ENCODE measurements at places on chromosomes 11 and 22. TPM values are rescaled to one million over a fixed set of nuclear protein-coding genes. Genes with fewer than 3 reads are reported as not detected.

Gene HTR3B
- not detected for total RNA-seq

Gene SIK3
- 19.1 TPM for total RNA-seq

Gene PGA5
- not detected for total RNA-seq

Gene HORMAD2
- not detected for total RNA-seq

Gene CCDC87
- not detected for total RNA-seq

Gene ANKRD13D
- 22.5 TPM for total RNA-seq

Gene SPON1
- total RNA-seq: 52.2 TPM

Gene ZNRD2
- total RNA-seq: 20.9 TPM

Gene YPEL1
- total RNA-seq: 0.81 TPM

Gene DKK3
- 77.9 TPM for total RNA-seq

Gene KCTD14
- 2.5 TPM for total RNA-seq

Gene OR8D1
- not detected for total RNA-seq

Gene GALNT18
- 1.3 TPM for total RNA-seq

Gene HBG2
- total RNA-seq: not detected

Gene GLB1L3
- not detected for total RNA-seq

Gene RAB38
- 3.1 TPM for total RNA-seq

Gene LRRN4CL
- 1.5 TPM for total RNA-seq

Gene OR51B4
- not detected for total RNA-seq

Gene SLC37A2
- 0.18 TPM for total RNA-seq

Gene SCGB1C1
- total RNA-seq: not detected

Gene OR52A1
- total RNA-seq: not detected

Gene GVQW3
- total RNA-seq: under 0.01 TPM

Gene LDHAL6A
- total RNA-seq: not detected

Gene OR8B12
- not detected for total RNA-seq

Gene SLC17A6
- total RNA-seq: not detected

Gene IL17REL
- total RNA-seq: not detected

Gene PHOX2A
- total RNA-seq: not detected

Gene MDK
- 14.7 TPM for total RNA-seq

Gene CAPN1
- total RNA-seq: 134 TPM

Gene CAPN5
- 19.0 TPM for total RNA-seq

Gene DAGLA
- total RNA-seq: 1.3 TPM

Gene SUSD2
- 25.3 TPM for total RNA-seq

Gene SF3B2
- total RNA-seq: 107 TPM

Gene DDX25
- not detected for total RNA-seq

Gene OR8G5
- not detected for total RNA-seq

Gene MMP27
- total RNA-seq: not detected

Gene VSIG2
- not detected for total RNA-seq

Gene MISFA
- not detected for total RNA-seq

Gene F2
- total RNA-seq: not detected

Gene CCDC73
- not detected for total RNA-seq

Gene SCGB1A1
- total RNA-seq: not detected

Gene OOSP3
- not detected for total RNA-seq

Gene RASL10A
- total RNA-seq: not detected

Gene VWCE
- 8.9 TPM for total RNA-seq

Gene MB
- not detected for total RNA-seq

Gene GRM5
- not detected for total RNA-seq
